ENCODE measurements at places on chromosomes 2 and 18. TPM values are rescaled to one million over a fixed set of nuclear protein-coding genes. Genes with fewer than 3 reads are reported as not detected.

Gene VIL1
- 9.0 TPM for total RNA-seq

Gene DAPL1
- not detected for total RNA-seq

Gene CIB4
- not detected for total RNA-seq

Gene POTEE
- total RNA-seq, result 0.17 TPM

Gene ADAM23
- 6.1 TPM for total RNA-seq

Gene RFTN2
- total RNA-seq, result 0.05 TPM

Gene MRPL19
- total RNA-seq, result 53.3 TPM

Gene CYP26B1
- 5.1 TPM for total RNA-seq

All from Calu3 (cell line).